ENCODE measurements at places on chromosomes 5 and 9.

GRCh38 chr5:144189800-144190429 lies 19.2 kb downstream of the KCTD16 start:
- DNase-seq = no peak

- DNase-seq = no peak
Measured at GRCh38 chr9:84354035-84354434, 13.5 kb upstream of the SLC28A3 start.

- no peak for DNase-seq
Measured at GRCh38 chr5:17203329-17204132, 13.9 kb upstream of the BASP1 start.

DNA sequence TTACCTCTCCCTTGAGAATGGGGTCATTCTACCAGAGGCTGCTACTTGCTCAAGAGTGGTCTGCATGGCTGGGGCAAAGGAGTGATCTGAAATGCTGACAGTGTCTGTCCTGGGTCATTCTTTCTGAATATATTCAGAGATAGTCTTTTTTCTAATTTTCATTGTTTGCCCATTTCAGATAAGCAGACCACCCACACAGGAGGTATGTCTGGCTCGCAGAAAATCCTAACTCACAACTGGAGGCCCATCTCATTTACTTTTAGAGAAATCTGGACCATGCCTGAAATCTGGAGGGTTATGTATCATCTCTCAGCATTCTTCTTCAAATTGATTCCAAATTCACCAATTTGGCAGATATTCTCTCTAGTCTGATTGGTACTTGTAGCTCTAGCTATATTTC lies 227.6 kb downstream of the SEC61B start:
- DNase-seq = no peak

DNA sequence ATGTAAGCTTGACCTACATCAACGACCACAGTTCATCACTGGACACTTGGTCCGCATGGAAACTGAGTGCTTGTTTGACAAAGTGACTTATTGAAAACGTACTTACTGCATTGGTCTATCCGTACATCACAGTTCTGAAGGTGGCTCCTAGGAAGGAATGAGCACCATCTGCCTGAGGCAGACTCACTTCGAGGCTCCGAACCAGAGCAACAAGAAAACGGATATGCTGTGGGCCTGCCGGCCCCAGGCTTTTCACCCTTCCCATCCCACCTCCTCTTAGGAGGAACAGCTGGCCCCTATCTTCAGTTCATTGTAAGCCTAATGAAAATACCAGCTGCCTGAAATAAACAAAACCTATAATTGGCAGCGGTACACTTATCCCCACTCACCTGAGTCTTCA lies 67.2 kb upstream of the TSLP start:
- DNase-seq = no peak

DNA sequence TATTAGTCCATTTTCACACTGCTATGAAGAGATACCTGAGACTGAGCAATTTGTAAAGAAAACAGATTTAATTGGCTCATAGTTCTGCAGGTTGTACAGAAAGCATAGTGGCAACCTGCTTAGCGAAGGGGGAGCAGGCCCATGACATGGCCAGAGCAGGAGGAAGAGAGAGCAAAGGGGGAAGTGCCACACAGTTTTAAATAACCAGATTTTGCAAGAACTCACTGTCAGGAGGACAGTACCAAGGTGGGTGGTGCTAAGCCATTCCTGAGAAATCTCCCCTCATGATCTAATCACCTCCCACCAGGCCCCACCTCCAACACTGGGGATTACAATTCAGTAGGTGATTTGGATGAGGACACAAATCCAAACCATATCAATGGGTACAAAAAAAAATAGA lies 16.8 kb upstream of the PCSK5 start:
- no peak for DNase-seq

GRCh38 chr9:69180670-69181069 lies 6.6 kb downstream of the TJP2 start:
- no peak for DNase-seq

DNA sequence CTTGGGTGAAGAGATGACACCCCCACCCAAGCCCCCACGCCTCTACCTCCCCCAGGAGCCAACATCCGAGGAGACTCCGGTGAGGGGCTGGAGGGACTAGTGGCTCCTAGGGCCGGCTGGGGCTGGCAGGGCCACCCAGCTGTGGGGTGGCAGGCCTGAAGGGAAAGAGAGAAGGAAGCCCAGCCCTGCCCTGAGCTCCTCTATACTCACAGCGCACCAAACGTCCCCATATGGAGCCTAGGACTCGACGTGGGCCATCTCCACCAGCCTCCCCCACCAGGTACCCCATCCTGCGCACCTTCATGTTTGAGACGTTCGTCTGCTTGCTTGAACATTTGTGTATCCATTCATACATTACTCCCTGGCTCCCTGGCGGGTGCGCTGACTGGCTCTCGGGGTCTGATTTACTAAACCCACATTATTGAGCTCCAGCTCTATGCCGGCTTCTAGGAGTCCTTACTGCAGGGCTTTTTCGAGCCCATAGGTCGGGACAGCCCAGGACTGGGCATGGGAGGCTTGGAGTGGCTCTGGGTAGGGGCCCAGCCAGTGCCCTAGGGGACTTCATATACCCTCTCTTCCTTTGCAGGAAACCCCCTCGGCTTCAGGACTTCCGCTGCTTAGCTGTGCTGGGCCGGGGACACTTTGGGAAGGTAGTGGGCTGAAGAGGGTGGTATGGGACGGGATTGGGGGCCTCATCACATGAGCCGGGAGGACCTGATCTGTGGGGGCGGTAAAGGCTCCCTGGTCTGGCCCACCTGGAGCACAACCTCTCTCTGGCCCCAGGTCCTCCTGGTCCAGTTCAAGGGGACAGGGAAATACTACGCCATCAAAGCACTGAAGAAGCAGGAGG lies 9.1 kb downstream of the ZDHHC12 start:
- no peak for DNase-seq

All from GM12891 (cell line).